T-helper 1 cell treated with Interleukin-12 subunit alpha and Interleukin-12 subunit beta and Interleukin-4 antibody, amounts not matched to agents 30 ng/mL and 1 ng/mL, for 36 hours (primary cell): ENCODE measurements at places on chromosomes 16 and 17. TPM values are rescaled to one million over a fixed set of nuclear protein-coding genes. Genes with fewer than 3 reads are reported as not detected.

Gene ZNF232
- total RNA-seq: 11.3 and 12.6 TPM in 2 replicates

Gene CD7
- 398 and 405 TPM in 2 replicates for total RNA-seq

Gene CYBA
- total RNA-seq: 554 and 567 TPM in 2 replicates

Gene OR1F1
- total RNA-seq: not detected in 2 replicates

Gene METTL22
- total RNA-seq: 32.5 and 32.9 TPM in 2 replicates

Gene GNG13
- total RNA-seq: not detected in 2 replicates

Gene ROGDI
- 5.5 and 6.2 TPM in 2 replicates for total RNA-seq

Gene VPS35
- total RNA-seq: 70.3 and 73.1 TPM in 2 replicates

Gene HBA1
- not detected in 2 replicates for total RNA-seq

Gene RHBDL1
- 0.98 and 2.0 TPM in 2 replicates for total RNA-seq

Gene CYB5B
- 160 and 173 TPM in 2 replicates for total RNA-seq
